ENCODE measurements at places on chromosomes 11 and 22. TPM values are rescaled to one million over a fixed set of nuclear protein-coding genes. Genes with fewer than 3 reads are reported as not detected.

GRCh38 chr11:119664063-119664572 is 64.9 kb downstream of the NECTIN1 start:
- H3K36me3 ChIP-seq, result peaks cover 3% of the 10 kb centered on the region
- peaks cover 4% of the 10 kb centered on the region for H3K4me1 ChIP-seq
- H3K4me3 ChIP-seq, result no peak overlapping the region

DNA sequence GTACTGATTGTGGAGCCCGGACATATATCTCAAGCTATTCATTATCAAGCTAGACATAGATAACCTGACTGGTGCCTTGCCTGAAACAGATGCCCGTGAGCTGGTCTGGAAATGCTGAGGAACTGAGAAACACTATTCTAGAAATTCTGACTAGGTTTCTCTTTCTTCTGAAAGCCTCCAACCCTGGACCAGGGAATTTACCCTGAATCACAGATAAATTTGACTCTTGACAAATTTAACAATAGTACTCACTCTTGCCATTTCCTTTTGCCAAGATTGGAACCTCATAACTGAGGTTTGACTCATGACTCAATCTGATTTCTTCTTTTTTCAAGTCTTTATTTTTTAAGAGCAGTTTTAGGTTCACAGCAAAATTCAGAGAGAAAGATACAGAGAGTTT is 189.6 kb upstream of the SYN3 start:
- no peak for DNase-seq
- no peak overlapping the region for H3K27ac ChIP-seq
- H3K27me3 ChIP-seq, result peaks cover 50% of the 10 kb centered on the region
- no peaks in the 10 kb centered on the region for H3K4me1 ChIP-seq
- H3K36me3 ChIP-seq, result no peaks in the 10 kb centered on the region
- no peak overlapping the region for H3K4me3 ChIP-seq

- H3K27ac ChIP-seq, result no peak overlapping the region
- no peak overlapping the region for H3K4me3 ChIP-seq
- H3K4me1 ChIP-seq, result no peaks in the 10 kb centered on the region
- DNase-seq, result no peak
- peaks cover 17% of the 10 kb centered on the region for H3K36me3 ChIP-seq
- no peaks in the 10 kb centered on the region for H3K27me3 ChIP-seq
Observed at GRCh38 chr22:25357132-25357455, 137.7 kb downstream of the CRYBB2 start.

DNA sequence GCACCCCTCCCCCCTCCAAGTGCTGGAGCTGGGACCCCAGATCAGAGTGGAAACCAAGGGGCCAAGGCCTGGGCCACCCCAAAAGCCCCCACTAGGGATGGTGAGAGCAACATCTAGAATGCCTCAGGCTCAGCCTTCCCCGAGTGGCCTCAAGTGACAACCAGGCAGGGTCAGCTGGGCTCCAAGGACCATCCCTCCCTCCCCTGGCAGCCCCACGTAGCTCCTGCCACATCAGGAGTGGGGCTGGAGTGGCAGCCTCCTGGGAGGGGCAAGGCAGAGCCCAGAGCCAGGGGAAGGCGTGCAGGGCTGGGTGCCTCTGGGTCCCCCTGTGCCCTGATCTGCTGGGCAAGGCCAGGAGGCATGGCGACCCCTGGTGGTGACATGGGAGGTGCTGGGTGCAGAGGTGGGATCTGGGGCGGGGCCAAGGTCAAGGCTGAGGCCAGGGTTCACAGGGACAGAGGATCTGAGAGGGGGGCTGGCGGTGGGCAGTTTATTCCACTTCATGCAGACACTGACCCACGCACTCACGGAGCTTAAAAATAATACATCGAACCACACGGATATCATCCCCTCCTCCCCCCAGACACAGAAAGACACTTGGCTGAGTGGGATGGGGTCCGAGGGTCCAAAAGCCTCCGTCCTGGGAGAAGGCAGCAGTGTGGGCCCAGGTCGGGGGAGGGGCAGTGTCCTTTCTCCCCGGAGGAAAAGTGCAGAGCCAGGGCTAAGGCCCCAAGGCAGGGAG is 15.8 kb upstream of the EHD1 start:
- H3K36me3 ChIP-seq, result peaks cover 6% of the 10 kb centered on the region
- H3K27ac ChIP-seq, result no peak overlapping the region
- peaks cover under 1% of the 10 kb centered on the region for H3K4me1 ChIP-seq

The TMPRSS4 gene
- total RNA-seq, result 0.66 TPM

- peaks cover 30% of the 10 kb centered on the region for H3K4me1 ChIP-seq
- DNase-seq, result no peak
- H3K27me3 ChIP-seq, result no peaks in the 10 kb centered on the region
- peak overlapping the region; percentile 63 for H3K27ac ChIP-seq
- no peak overlapping the region for H3K4me3 ChIP-seq
Observed at GRCh38 chr11:113373981-113374560, 13.5 kb upstream of the ANKK1 start.

- H3K27me3 ChIP-seq, result peaks cover 93% of the 10 kb centered on the region
- no peaks in the 10 kb centered on the region for H3K4me1 ChIP-seq
- no peak overlapping the region for H3K4me3 ChIP-seq
- H3K27ac ChIP-seq, result no peak overlapping the region
- no peaks in the 10 kb centered on the region for H3K36me3 ChIP-seq
Observed at GRCh38 chr22:22371031-22371541, 126.5 kb downstream of the VPREB1 start.

- DNase-seq, result no peak
- peaks cover 37% of the 10 kb centered on the region for H3K4me1 ChIP-seq
Observed at GRCh38 chr22:20237480-20238440, 30.4 kb downstream of the RTN4R start.

The GAB2 gene
- 38.9 TPM for total RNA-seq

GRCh38 chr11:57458410-57459163 is 1.7 kb upstream of the RTN4RL2 start:
- no peaks in the 10 kb centered on the region for H3K36me3 ChIP-seq
- H3K27me3 ChIP-seq, result peaks cover 92% of the 10 kb centered on the region

DNA sequence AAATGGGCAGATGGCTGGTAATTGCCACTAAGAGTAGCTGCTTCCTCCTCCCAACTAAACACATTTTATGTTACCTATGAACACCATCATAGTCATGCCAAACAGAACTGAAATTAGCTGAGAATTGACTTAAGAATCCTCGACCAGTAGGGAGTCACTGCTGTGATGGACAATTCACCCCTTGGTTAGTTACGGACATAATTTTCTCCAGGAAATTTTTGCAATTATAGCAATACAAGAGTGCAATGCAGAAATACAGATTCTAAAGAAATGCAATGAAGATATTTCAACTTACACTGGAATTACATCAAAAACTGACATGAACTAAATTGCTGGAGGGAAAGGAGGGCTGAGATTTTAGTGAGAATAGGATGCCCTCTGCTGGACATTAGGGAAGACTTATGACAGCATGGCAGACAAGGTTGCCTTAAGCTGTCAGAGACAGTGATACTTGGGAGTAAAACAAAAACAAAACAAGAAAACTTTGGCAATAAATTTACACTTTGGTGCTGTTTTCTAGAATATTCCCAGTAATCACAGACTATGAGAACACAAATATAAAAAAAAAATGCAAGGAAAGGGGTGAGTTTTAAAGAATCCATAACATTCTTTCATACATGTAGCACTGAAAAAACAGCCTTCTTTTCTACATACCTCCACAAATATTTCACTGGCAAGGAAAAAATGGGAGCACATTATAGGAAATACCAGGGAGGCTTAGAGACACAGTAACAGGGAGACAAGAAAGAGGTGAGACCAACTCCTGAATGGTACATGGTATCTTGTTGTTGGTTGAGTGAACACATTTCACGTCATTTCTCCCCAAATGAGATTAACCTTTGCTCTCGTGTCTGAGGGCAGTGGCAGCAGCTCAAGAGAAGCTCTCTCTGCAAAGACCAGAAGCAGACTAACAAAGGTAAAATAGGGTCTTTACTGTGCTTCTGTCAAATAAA is 11.2 kb upstream of the PPP2R1B start:
- H3K4me3 ChIP-seq, result no peak overlapping the region
- H3K27ac ChIP-seq, result peak overlapping the region; percentile 74
- H3K4me1 ChIP-seq, result peaks cover 3% of the 10 kb centered on the region
- no peaks in the 10 kb centered on the region for H3K27me3 ChIP-seq
- DNase-seq, result no peak
- H3K36me3 ChIP-seq, result no peaks in the 10 kb centered on the region

- H3K27ac ChIP-seq, result peak overlapping the region; percentile 41
- H3K36me3 ChIP-seq, result peaks cover 19% of the 10 kb centered on the region
- DNase-seq, result no peak
- no peak overlapping the region for H3K4me3 ChIP-seq
- no peaks in the 10 kb centered on the region for H3K27me3 ChIP-seq
Observed at GRCh38 chr11:12834166-12834565, 159.9 kb downstream of the TEAD1 start.

The LRRN4CL gene
- 1.6 TPM for total RNA-seq

The SAA2 gene
- total RNA-seq, result not detected

- H3K4me1 ChIP-seq, result peaks cover 19% of the 10 kb centered on the region
- H3K36me3 ChIP-seq, result no peaks in the 10 kb centered on the region
- DNase-seq, result no peak
- no peak overlapping the region for H3K27ac ChIP-seq
Observed at GRCh38 chr11:61067782-61068446, 34.4 kb upstream of the CD5 start.

DNA sequence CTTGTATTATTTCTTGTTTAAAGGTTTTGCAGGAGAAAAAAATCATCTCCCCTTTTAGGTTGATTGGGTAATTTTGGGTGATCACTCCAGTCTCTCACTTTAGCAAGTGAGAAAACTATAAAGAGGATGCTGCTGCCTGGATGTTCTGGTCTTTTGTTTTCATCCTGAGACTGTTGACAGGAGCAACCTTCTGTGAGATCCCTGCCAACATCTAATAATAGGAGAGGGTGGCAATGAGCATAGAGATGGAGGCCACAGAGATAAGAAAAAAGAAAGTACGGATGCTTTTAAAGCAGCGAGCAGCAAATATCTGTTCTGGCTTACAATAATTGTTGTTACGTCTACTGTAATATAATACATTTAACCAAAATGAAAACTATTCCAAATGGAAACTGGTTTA is 293.6 kb upstream of the MTNR1B start:
- H3K27ac ChIP-seq, result no peak overlapping the region
- peaks cover 13% of the 10 kb centered on the region for H3K36me3 ChIP-seq
- no peak for DNase-seq

DNA sequence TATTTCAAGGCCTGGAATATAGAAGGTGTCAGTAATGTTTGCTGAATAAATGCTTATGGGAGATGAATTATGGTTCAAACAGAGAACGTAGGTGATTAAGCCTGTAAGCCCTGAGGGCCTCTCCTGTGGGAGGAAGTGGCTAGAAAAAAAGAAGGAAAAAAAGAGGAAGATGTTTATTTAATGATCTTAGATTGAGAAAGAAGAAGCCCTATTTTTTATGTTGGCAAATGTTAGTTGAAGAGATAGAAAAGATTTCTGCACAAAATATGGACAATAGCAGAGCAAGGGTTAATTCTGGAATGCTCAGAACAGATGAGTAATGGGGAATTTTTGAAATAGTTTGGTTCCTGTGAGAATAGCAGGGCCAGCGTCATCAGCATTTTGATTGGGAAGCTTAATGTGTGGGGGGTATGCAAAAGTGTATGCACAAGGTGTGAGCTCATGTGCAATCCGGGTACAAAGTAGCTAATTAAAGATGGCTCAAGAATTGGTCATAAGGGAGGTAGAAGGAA is 95.7 kb downstream of the TEAD1 start:
- peaks cover 50% of the 10 kb centered on the region for H3K4me1 ChIP-seq
- peaks cover 15% of the 10 kb centered on the region for H3K36me3 ChIP-seq
- H3K27ac ChIP-seq, result no peak overlapping the region
- no peak overlapping the region for H3K4me3 ChIP-seq
- no peaks in the 10 kb centered on the region for H3K27me3 ChIP-seq
- no peak for DNase-seq

DNA sequence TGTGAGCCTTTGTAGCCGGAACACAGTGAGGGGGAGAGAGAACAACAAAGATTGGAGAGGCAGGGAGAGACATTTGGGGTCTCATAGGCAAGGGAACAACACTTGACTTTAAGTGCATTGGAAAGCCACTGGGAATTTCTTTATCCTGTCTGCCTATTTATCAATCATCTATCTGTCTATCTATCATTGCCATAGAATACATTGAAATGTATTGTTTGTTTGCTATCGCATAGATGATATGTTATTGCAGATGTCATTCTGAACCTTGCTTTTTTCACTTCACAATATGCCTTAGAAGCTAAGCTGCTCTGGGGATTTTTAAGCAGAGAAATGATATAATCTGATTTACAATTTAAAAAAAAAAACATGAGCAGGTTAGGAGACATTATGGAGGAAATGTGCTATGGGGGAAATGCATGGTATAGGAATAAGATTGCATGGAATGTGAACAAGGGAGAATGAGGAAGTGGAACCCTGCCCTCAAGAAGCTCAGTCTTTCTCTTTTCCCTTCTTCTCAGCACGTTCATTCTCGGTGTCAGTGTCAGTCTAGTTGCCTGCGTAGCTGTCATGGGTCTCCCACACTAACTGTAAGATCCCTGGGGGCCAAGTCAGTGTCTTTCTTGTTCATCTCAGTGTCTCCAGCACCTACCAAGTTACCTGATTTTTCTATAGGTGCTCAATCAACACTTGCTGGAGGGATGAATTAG is 158.7 kb upstream of the ARHGAP20 start:
- peaks cover 5% of the 10 kb centered on the region for H3K27me3 ChIP-seq
- no peak overlapping the region for H3K4me3 ChIP-seq
- no peak overlapping the region for H3K27ac ChIP-seq
- H3K36me3 ChIP-seq, result no peaks in the 10 kb centered on the region
- DNase-seq, result no peak
- peaks cover 5% of the 10 kb centered on the region for H3K4me1 ChIP-seq

Measured in mesothelial cell of epicardium (in vitro differentiated cells).